Activated T-helper 9 cell treated with anti-CD3 and anti-CD28 coated beads, Interleukin-2, amount 50 U/mL, for 16 hours (primary cell): ENCODE measurements at places on chromosomes 16 and 17.

DNA sequence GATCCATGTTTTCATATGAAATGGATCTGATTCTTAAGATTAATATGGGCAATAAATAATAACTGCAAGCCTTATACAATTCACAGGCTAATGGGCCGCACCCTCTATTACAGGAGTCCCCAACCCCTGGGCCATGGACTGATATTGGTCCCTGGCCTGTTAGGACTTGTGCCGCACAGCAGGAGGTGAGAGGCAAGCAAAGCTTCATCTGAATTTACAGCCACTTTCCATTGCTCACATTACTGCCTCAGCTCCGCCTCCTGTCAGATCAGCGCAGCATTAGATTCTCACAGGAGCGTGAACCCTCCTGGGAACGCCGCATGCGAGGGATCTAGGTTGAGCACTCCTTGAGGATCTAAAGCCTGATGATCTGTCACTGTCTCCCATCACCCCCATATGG is 26.8 kb downstream of the METTL16 start:
- no peak for DNase-seq

- no peak for DNase-seq
These were observed 2.6 kb downstream of the FZD2 start for GRCh38 chr17:44559634-44560554.

DNA sequence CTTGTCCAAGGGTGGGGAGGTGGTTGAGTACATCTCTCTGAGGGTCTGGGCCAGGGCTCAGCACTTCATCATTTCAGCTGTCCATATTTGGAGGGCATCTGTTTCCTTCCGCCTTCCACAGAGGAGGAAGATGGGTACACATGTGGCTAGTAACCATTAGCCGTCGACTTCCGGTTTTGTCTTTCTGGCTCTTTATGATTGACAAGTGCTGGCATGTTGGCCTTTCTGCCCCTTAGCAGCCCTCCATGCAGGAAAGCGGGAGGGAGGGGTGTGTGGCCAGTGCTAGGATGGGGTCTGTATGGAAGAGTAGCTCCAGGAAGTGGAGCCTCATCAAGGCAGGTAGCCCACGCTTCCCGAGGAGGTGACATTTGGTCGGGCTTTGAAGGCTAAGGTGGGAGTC is 69.6 kb downstream of the RAI1 start:
- no peak for DNase-seq

DNA sequence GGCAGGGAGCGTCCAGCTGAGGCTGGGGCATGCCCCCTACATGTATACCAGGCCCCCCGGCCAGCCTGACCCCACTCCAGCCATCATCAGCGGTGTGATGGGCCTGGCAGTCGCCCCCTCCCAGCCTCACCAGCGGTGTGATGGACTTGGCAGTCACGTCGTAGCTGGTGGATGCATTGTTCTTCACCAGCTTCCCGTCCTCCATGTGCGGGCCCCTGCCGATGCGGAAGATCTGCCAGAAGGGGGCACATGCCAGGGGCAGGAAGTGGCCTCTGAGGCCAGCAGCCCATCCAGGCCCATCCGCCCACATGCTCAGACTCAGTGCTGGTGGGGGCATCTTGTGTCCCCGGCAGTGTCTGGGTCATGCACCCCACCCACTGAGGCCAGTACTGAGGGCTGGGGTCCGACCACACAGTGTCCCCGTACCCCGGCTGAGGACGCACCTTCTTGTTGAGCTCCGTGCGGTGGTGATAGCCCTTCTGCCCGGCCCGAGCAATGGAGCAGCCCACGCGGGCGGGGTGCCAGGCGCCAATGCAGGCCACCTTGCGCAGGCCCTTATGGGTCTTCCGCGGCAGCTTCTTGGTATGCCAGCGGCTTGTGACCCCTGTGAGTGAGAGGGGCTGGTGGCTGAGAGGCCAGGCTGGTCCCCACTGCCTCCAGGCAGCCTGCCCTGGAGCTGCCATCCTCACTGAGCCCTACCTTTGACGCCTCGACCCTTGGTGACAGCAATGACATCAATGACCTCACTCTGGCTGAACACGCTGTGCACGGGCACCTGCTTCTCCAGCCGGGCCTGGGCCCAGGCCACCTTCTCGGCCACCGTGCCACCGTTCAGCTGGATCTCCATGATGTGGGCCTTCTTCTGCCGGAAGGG is 3.7 kb upstream of the MSRB1 start:
- no peak for DNase-seq

DNA sequence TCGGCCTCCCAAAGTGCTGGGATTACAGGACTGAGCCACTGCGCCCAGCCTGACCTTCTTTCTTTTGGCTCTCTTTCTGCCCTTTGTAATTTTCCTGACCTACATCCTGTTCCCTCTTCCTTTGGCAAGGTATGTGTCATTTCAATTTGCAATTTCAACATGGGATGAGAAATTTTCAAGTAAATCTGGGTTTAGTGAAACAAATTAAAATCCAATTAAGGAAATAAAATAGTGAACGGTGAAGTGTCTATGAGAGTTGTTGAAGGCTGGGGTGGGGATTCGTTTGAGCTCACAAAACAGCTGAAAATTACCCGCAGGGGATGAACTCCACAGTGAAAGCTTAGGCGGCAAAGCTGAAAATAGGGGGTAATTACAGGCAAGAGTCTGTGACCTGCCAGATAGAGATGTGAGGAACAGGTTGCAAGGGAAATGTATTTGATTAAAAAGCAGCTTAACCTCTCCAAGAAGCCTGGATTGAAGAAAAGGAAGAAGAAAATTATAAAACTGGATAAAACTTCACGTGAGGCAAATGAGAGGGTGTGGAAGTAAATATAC is 277.7 kb downstream of the UTP18 start:
- no peak for DNase-seq

DNA sequence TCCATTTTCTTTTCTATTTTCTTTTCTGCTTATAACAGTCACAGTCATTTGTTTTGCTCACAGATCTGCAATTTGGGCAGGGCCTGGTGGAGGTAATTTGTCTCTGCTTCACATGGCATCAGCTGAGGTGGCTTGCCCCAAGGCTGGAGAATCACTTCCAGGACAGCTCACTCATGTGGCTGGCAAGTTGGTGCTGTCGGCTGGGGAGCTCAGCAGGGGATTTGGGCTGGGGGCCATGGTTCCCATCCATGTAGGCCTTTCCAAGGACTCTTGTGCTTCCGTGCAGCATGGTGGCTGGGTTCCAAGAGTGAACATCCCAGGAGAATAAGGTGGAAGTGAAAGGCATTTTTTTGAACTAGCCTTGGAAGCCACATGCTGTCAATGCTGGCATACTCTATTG is 85.7 kb downstream of the MGAT5B start:
- no peak for DNase-seq

- DNase-seq, result no peak
These were observed 907 bp upstream of the PLLP start for GRCh38 chr16:57285379-57285778.

DNA sequence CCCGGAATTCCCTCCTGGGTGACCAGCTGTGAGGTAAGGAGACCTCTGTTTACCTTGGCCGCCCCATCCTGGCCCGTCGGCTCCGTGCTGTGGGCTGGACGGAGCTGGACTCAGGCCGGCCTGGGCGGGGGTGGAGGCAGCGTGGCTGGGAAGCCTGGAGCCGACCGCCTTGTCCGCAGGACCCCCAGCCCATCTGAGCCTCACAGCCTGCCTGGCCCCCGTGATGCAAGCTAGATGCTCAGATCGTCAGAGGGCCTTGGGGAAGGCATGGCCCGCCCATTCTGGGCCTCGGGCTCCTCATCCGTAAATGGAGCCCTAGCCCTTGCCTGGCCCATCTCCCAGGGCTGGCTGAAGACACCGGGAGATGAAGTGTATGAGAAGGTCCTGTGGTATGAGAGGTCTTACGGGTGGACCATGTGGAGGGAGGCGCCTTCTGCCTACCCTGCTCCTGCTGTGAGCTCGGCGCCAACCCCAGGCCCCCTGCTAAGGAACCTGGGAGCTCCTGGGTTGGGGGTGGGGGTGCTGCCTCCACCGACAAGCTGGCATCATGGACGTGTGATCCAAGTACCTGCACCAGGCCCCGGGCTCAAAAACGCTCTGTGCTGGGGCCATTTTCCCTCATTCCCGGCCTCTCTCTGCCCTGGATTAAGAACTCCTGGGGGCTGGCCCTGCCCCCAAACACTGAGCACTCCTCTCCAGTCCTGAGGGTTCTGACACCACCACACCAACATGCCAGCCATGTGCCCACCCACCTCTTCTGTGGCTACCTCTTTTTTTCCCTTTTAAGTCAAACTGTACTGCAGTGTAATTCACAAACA is 5.4 kb upstream of the P2RX1 start:
- DNase-seq, result no peak

- no peak for DNase-seq
These were observed 86.3 kb downstream of the MYH11 start for GRCh38 chr16:15770512-15770911.

DNA sequence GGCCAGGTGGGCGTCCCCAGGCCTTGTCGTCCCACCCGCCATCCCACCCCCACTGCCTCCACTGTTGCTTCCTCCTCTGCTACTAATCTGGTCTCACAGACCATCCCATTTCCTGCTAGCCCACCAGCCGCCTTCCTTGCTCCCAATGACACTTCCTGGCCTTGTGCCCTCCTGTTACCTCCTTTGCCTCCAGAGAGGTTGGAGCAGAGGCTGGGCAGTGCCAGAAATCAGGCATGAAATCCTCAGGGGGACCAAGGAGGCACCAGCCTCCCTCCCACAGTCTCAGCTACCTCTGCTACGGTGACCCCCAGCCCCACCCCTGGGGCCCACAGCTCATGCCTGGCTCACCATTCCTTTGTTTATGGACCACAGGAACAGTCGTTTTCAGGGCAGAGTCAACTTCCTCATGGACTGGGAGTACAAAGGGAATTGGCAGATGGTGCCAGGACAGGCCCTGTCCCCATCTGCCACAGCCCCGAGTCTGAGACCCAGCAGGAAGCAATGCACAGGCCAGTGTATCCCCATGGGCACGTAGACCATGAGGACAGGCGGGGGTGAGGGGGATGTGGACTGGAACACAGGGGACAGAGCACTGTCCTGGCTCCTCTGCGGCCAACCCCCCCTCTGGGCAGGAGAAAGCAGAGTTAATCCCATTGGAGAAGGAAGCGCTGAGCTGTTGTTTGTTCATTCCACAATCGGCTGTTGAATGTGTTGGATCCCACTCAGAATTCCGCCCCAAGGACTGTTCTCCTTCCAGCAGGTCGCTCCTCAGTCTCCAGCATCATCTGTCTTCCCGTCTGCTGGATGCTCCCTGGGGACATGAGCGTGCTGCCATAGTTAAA is 2.2 kb upstream of the CDH5 start:
- no peak for DNase-seq

DNA sequence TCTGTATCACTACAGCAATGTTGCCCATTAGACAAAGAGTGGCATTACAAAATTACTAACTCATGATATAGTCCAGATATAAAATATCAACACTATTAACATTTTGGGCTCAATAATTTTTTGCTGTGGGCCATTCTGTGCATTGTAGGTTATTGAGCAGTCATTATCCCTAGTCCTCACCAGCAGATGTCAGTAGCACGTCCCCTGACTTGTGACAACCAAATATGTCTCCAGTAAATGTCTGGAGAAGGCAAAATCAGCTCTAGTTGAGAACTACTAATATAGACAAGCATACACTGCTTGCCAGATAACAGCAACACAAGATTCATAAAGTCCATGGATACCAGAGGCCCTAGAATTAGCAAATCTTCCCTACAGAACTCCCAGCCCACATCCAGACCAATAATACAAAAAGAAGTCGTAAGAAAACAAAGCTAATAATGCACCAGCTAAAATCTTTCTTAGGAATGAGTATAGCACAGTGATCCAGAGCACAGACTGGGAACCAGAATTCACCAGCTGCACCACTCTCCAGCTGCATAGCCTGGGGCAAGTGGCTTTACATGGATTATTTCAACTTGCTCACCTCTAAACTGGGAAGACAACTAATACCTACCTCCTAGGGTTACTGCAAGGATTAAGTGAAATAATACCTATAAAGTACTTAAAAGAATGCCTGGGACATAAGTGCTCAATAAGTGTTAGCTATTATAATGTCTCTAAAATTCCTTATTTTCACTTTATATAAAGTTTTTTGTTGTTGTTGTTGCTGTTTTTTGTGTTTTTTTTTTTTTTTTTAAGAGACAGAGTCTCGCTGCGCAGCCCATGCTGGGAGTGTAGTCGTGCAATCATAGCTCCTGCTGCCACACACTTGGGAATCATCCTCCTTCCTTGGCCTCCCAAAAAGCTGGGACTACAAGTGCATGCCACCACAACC is 23.7 kb downstream of the HELZ start:
- no peak for DNase-seq

DNA sequence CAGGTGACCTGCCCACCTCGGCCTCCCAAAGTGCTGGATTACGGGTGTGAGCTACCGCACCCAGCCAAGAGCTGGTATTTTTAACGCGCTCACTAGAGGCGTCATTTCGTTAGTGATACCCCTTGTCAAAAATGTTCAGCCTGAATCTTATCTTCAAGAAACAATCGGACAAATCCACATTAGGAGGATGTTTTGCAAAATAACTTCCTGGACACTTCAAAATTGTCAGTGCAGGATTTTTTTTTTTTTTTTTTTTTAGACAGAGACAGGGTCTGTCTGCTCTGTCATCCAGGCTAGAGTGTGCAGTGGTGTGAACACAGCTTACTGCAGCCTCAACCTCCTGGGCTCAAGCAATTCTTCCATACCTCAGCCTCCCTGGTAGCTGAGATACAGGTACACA is 63.0 kb downstream of the RMI2 start:
- no peak for DNase-seq

GRCh38 chr16:1288813-1289476 is 20.5 kb upstream of the UBE2I start:
- no peak for DNase-seq

GRCh38 chr17:82204831-82205719 is 7.6 kb downstream of the CCDC57 start:
- DNase-seq, result no peak

GRCh38 chr17:42047343-42047742 is 3.1 kb downstream of the C17orf113 start:
- DNase-seq, result no peak

DNA sequence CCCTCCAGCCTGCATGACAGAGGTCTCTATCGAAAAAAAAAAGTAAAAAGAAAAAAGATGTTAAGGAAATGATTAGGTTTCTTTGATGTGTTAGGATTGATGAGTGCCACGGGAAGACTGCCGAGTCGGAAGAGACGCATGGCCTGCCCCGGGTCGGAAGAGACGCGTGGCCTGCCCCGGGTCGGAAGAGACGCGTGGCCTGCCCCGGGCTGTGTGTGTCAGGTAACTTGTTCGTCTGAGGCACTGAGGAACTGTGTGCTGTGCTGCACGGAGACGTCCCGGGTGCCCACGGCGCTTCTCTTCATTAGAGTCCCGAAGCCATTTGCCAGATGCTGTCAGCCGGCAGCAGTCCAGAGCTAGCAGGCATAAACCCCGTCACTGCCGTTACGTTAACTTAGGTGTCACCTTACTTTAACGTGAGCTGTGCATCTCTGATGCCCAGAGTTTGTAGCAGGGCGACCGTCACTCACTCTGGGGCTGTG is 40.5 kb upstream of the FASN start:
- DNase-seq, result no peak
